Fibroblast of lung (primary cell): ENCODE measurements at places on chromosomes 12 and 14.

DNA sequence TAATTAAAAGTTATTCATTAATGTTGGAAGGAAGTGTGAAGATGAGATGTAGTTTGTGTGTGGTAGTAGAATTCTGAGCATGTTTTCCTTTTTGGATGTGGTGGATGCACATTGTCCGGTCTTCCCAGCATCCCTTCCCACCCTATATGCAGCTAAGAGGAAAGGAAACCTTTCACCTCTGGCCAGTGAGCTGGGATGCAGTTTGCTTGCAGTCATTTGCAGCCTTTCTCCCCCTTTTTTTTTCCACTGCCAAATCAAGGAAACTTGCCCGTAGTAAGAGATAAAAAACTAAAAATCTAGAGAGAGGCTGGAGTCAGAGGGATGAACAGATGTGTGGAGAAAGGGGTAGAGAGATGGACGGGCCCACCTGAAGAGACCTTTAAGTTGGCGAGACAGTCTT lies 72.5 kb upstream of the SLC38A2 start:
- DNase-seq: no peak

DNA sequence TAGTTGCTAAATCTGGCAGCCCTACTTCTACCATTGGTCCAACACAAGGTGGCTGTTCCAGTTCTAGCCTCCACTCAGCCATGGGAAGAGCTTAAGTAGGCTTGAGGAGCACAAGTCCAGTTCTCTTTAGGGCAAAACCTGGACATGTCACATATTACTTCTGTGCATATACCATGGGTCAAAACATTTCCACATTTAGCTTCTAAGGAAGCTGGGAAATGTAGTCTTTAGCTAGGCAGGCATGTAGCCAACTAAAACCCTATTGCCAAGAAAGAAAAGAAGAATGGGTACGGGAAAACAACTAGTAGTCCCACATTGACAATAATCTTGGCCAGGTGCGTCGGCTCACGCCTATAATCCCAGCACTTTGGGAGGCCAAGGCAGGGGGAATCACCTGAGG lies 20.9 kb upstream of the EEA1 start:
- no peak for DNase-seq

DNA sequence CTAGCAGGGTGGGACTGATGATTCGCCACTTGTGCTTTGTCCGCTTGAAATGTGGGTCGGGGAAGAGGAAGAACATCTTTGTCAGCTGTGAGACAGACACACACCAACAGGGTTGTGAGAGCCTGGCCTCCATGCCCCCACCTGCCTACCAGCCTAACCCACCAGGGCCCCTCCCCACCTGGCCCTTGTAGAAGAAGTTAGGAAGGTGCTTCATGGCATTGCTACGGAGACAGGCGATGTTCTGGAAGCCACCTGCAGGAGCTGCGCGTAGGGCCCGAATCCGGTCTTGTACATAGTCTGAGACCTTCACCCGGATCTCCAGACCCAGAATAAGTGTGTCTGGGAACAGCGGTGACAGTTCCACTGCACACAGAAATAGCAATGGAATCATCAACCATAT lies 2.3 kb downstream of the METTL1 start:
- DNase-seq: no peak

DNA sequence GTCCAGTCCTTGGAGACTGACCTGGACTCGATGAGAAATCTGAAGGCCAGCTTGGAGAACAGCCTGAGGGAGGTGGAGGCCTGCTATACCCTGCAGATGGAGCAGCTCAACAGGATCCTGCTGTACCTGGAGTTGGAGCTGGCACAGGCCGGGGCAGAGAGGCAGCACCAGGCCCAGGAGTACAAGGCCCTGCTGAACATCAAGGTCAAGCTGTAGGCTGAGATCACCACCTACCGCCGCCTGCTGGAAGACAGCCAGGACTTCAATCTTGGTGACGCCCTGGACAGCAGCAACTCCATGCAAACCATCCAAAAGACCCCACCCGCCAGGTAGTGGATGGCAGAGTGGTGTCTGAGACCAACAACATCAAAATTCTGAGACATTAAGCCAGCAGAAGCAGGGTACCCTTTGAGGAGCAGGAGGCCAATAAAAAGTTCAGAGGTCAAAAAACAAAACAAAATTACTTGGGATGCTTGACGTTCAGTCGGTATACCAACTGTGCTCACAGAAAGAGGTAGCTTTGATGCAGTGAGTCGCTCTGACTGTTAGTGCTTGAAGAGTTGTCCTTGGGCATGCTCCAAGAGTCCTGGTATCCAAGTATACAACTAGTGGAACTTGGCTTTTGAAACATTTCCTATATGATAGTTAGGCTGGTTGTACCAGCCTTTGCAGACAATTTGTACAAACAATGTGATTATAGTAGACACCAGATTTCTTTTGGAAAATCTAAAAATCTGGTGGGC lies 4.8 kb downstream of the MED6 start:
- DNase-seq: peak; percentile 18

GRCh38 chr14:39267608-39268005 lies 33.9 kb downstream of the MIA2 start:
- peak; percentile 58 for DNase-seq
